NCI-H748 treated with DMSO at 0.1 percent for 48 hours (cell line): ENCODE measurements at places on chromosomes 13 and 19.
A peak's percentile ranks its signal among the peaks of the same experiment; 100 is the strongest.

GRCh38 chr19:31098836-31099235 is 250.4 kb downstream of the TSHZ3 start:
- DNase-seq = no peak

GRCh38 chr13:75485286-75486062 is 3.5 kb upstream of the TBC1D4 start:
- DNase-seq = no peak

GRCh38 chr13:46728777-46729176 is 68.2 kb downstream of the ESD start:
- no peak for DNase-seq

- no peak for DNase-seq
These were observed 128.9 kb downstream of the COG6 start for GRCh38 chr13:39784347-39784746.

GRCh38 chr13:100545684-100546061 is 42.9 kb downstream of the GGACT start:
- no peak for DNase-seq

GRCh38 chr13:25625414-25625813 is 253.6 kb downstream of the ATP8A2 start:
- no peak for DNase-seq

GRCh38 chr19:38385804-38386257 is 2.0 kb downstream of the GGN start:
- DNase-seq = no peak

- DNase-seq = peak; percentile 92
These were observed at the start of gene MED25 for GRCh38 chr19:49817964-49818648. Gene MED25, plus strand, starts transcription at chr19:49818289. Its CDS starts 53 bp downstream, at chr19:49818342.

DNA sequence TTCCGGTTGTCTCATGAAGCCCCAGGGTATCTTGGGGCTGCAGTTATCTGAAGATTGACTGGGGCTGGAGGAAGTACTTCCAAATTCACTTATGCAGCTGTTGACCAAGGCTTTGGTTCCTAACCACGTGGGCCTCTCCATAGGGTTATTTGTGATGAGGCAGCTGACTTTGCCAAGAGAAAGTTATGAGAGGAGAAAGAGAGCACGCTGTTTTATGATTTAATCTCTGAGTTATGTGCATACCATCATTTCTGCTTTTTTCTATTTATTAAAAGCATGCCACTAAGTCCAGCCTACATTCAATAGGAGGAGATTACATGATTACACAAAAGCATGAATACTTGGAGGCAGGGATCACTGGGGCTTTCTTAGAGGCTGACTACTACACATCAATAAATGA is 215.5 kb downstream of the NHLRC3 start:
- DNase-seq = no peak

DNA sequence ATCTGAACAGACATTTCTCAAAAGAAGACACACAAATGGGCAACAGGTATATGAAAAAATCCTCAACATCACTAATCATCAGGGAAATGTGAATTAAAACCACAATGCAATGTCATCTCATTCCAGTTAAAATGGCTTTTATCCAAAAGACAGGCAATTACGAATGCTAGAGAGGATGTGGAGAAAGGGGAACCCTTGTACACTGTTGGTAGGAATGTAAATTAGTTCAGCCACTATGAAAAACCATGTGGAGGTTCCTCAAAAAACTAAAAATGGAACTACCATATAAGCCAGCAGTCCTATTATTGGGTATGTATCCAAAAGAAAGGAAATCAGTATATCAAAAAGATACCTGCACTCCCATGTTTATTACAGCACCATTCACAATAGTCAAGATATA is 24.7 kb upstream of the ZC3H13 start:
- DNase-seq = no peak

DNA sequence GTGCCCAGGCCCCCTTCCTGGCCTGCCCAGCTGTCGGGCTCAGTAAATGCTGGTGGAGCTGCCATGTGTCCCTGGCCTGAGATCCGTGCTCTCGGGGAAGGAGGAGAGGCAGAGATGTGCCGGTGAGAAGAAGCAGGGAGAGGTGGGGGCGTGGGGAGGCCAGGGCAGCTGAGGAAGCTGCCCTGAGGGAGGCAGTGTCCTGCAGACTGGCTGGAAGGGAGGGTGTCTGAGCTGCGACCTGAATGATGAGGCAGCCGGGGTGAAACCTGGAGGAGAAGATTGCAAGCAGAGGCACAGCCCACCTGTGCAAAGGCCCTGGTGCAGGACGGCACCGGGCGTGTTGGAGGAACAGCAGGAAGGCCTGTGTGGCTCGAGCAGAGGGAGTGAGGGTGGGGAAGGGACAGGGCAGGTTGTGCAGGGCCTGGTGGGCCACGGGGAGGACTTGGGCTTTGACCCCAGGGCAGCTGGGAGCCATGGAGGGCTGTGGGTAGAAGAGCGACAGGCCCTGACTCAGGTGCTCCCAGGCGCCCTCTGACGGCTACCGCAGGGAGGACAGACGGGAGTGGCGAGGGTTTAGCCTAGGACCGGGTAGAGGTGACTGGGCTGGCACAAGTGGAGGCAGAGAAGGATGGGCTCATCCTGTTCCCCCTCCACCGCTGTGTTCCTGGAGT is 14.0 kb upstream of the CELF5 start:
- no peak for DNase-seq

DNA sequence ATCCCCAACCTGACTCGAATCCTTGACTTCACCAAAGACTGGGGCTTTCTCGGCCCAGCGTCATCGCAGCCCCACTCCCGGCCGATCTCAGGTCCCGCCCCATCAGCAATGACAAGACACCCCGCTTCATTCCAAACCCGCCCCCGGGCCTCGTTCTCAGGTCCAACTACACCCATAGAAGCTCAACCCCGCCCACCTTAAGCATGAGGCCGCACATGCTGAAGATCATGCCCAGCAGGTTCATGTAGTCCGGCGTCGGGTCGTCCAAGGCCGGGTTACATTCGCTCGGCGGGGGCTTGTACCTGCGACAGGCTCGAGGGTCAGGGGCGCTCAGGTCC is 2.3 kb downstream of the WDR83 start:
- DNase-seq = no peak

DNA sequence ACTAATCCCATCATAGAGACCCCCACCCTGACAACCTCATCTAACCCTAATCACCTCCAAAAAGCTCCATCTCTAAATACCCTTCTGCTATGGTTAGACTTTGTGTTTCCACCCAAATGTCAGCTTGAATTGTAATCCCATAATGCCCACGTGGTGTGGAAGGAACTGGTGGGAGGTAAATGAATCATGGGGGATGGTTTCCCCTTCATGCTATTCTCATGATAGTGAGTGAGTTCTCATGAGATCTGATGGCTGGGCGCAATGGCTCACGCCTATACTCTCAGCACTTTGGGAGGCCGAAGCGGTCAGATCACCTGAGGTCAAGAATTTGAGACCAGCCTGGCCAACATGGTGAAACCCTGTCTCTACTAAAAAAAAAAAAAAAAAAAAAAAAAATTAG is 2.6 kb downstream of the VMAC start:
- no peak for DNase-seq

GRCh38 chr19:48511800-48512503 is at the start of gene LMTK3:
Gene LMTK3, minus strand, starts transcription at chr19:48511835. Its CDS starts 259 bp downstream, at chr19:48511576.
- peak; percentile 78 for DNase-seq

DNA sequence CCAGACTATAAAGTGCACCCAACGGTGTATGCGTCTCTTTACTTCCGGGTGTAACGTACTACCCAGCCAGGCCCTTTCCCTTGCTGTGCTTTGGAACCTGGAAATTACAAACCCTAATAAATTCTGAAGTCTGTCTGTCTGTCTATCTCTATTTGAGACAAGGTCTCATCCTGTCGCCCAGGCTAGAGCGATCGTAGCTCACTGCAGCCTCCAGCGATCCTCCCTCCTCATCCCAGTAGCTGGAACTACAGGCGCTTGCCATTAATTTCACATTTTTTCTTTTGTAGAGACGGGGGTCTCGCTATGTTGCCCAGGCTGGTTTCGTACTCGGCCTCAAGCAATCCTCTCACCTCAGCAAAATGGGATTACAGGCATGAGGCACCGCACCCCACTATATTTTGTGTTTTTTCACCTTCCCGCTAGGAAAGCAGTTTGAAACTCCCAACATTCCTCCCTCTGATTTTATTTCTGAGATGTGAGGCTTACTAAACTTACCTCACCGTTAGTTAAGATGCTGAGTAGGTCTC is 469 bp upstream of the RNF6 start:
- DNase-seq = no peak

- DNase-seq = no peak
These were observed 2.1 kb downstream of the GATAD2A start for GRCh38 chr19:19407633-19407930.

DNA sequence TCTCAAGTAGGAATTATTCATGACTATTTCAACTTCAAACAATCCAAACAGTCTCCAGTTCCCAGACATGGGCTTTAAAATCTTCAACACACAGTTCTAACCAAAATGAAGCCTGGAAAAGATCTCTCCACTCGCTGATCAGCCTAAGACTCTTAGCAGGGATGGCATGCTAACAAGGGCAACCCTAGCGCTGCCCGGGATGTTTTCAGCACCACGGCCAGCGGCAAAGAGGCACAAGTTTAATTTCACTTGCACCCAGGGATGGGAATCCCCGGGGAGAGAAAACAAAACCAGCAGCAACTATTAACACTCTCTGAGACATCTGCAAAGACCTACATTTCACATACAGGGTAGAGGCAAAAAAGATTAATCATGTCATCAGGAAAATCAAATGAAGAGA is 43.0 kb downstream of the CACNA1A start:
- DNase-seq = no peak

GRCh38 chr19:10389863-10390262 is 9.5 kb upstream of the TYK2 start:
- no peak for DNase-seq

- no peak for DNase-seq
These were observed 12.3 kb downstream of the DPF1 start for GRCh38 chr19:38211766-38212165.

DNA sequence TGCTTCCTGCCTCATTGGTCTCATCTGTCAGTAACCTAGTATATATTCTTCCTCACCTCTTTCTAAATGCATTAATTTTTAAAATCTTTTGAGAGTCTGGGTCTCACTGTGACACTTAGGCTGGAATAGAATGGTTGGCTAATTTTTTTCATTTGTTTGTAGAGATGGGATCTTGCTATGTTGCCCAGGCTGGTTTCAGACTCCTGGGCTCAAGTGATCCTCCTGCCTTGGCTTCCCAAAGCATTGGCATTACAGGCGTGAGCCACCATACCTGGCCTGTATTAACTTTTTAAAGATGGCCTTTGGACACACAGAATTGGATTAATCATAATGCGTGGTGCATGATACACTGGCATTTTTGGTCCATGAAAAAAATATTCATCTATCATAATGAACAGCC is 29.9 kb downstream of the SIPA1L3 start:
- DNase-seq = no peak

DNA sequence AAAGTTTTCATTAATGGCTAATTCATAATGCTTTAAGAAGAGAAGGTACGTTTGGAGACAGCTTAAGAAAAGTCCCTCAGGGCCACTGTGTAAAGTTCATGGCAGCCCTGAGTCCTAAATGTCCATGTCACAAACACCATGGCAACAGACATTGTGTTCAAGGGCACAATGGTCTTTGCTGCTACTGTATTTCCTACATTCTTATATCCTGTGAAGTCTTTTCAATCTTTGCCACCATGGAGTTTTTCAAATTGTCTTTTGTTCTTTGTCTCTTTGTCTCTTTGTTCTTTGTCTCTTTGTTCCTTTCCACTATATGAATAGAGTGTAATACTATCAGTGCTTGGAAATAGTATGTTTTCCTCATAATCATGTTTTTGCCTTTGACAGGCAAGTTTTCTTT is 178.8 kb downstream of the VWA8 start:
- DNase-seq = no peak

- DNase-seq = no peak
These were observed 140.6 kb downstream of the KDM4B start for GRCh38 chr19:5109560-5109959.

- DNase-seq = no peak
These were observed 2.3 kb downstream of the KMT2B start for GRCh38 chr19:35720163-35720524.

- DNase-seq = no peak
These were observed 18.8 kb downstream of the ZNF559 start for GRCh38 chr19:9342610-9343304.

GRCh38 chr19:29212356-29212647 is 649 bp downstream of the UQCRFS1 start:
- DNase-seq = peak; percentile 2

- no peak for DNase-seq
These were observed 11.6 kb upstream of the ARL11 start for GRCh38 chr13:49616676-49617065.

DNA sequence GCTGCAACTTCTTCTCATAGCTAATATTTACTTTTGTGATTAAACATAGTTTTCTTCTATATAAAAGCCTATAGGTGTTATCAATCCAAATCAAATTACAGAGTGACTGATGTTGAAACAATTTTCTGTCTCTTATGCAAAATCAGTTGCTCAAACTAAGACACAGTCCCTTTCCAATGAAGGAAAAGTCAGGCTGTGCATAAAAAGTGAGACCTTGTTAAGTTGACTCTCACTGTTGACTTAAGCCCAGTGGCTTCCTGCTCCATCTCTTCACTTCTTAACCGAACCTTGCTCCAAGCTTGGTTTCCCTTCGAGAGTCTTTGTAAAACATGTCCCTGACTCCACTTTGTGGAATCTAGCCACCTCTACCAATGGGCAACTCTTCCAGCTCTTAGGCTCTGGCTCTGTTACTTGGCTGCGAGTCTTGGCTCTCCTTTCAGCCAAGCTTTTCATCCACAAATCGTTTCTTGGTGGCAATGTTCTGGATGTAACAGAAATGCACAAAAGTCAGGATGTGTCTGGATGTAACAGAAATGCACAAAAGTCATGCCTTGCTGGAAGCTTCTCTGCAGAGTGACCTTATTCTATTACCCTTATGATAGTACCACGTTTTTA is 118.9 kb downstream of the LIG4 start:
- no peak for DNase-seq

GRCh38 chr13:75400775-75401174 is 81.2 kb downstream of the TBC1D4 start:
- DNase-seq = no peak

DNA sequence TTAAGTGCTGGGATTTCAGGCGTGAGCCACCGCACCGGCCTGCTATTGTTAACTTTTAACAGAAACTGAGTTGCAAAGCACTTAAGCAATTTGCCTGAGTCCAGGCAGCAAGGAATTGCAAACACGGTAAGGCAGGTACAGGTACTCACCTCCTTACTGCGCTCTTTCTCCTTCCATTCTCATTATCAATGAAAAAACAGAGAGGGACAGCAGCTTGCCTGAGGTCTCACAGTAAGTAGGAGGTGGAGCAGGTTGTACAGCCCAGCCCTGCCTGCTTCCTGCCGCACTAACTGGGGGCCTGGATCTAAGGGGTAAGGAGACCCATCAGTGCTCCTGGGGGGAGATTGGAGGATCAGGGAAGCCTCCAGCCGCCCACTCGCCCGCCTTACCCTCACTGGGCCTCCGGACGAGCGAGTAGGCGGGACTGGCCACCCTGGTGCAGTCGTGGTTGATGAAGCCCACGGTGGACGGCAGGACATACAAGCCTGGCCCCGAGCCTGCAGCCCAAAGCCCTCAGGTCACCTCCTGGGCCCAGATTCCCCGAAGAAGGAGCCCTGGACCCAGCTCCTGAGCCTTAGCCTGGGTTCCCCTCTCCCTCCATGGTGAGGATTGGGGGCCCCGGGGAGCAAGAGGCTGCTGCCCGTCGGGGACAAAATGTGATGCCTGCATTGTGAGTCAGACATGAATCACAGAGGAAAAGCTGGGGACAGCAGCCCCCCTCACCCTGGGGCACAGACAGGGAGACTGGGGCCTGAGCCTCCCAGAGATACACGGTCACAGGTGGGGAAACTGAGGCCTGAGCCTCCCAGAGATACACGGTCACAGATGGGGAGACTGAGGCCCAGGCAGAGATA is 11.4 kb upstream of the SHC2 start:
- no peak for DNase-seq
